Foreskin fibroblast (primary cell): ENCODE measurements at places on chromosomes 2 and 18.

DNA sequence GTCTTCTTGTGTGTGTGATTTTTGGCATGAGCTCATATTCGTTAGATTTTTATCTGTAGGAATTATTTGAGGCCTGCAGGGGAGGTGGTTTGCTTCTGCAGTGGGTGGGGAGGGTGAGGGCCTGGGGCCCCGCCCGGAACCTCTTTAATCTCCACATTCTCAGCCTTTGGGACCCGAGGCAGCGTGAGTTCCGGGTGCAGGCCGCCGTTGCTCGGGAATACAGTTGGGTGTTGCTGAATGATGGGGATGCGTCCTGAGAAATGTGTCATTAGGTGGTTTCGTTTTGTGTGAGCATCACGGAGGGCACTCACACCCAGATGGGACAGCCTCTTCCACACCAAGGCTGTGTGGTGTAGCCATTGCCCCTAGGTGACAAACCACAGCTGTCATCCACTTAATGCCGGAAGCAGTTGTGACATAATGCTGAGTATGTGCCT, 13.7 kb upstream of the GAL3ST2 start:
- DNase-seq, result no peak

DNA sequence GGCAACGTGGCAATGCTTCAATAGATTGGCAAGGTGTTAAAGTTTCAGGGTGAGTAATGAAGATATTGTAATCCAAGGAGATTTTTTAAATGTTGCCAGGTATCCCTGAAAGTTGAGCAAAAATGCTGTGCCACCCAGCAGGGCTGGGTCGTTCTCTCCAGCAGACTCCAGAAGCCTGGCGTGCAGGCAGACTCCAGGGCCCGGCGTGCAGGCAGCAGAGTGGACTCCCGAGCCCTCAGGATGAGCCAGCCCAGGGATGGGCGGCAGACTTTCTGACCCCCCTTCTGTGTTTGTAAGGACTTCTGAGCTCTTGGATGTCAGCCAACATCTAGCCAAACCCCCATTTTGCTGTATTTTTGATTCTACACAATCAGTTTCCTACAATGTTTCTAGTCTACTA, 289.1 kb downstream of the ZNF516 start:
- DNase-seq, result no peak

- DNase-seq, result no peak
Measured at GRCh38 chr2:26471289-26471688, 6.6 kb downstream of the OTOF start.

GRCh38 chr2:88615822-88616221, 11.4 kb downstream of the EIF2AK3 start:
- DNase-seq, result no peak

DNA sequence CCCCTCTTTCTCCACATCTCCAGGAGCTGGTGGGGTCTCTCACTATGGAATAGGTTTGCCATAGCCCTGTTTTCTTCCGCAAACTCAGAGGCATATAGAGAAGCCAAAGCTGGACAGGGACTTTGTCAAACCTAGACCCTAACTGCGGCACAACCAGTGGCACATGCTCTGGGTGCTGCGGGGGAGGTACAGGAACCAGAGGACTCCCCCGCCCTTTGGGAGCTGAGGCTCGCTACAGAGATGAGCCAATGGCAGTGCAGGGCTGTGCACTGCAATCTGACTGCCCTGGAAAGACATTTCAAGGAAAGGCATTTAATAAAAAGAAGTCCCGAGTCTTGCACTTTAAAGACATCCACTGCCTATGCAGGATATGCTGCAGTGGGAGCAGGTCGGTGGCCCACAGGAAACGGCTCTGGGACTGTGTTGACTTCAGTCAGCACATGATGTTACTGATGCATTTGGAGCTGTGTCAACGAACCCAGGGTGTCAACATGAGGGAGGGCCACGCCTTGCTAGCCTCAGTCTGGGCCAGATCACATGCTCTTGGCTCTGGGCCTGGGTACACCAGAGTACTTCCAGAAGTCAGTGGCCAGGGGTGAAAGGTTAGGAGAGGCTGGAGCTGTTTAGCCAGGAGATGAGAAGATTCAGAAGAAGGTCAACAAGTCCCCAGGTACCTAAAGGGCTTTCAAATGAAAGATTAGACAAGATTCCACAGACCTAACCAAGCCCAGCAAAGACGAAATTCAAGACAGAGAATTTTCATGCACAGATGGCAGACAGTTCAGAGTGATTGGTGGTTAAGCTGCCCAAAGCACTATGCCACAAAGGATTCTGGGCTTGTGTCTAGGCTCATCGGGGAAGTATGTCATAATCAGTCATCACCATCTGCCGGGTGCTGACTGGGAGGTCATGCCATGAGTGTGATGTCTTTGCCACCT, 8.2 kb downstream of the SLC35F6 start:
- peak; percentile 85 for DNase-seq

DNA sequence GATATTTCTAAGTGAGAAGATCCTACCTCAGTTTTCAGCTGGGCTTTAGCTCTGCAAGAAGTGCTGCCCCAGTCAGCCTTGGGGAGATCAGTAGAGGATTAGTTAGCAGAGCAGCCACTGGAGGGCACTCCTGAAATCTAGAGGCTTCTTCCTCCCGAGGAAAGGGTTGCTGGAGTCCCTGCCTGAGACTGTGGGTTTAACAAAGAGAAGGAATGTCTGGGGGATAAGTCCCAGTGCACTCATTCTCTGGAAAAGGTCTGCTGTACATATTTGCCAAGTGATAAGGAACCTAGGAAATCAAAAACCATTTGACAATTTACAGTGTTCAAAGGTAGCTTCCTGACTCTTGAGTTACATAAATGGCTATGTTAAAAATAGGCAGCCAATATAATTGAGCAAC, 207.2 kb downstream of the SLC8A1 start:
- peak; percentile 81 for DNase-seq

- DNase-seq, result no peak
Measured at GRCh38 chr18:24080861-24081260, 58.0 kb upstream of the CABYR start.
